ENCODE measurements at places on chromosomes 12 and 14.
A peak's percentile ranks its signal among the peaks of the same experiment; 100 is the strongest.

DNA sequence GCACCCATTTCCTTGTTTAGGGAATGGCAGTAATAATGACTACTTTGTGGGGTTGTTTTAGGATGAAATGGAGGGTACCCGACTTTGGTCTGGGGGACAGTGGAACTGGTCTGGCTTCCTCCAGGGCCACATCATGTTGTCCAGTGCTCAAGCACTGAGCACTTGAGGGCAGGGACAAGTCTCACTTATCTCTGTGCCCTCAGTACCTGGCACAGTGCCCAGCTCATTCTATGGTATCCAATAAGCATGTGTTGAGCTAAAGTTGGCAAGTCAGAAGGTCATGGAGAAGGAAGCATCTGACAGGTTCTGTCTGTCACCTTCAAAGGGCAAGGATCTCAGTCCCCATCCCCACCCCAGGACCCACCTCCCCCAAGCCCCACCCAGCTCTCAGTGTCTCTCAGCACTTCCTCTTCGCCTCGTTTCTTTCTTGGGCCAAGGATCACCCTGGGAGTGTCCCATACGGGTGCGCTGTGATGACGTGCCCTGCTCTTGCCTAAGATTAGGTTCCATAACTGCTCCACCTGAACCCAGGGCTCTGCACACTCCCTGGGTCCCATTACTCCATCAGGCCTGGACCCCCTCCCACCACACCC lies 24.3 kb upstream of the TMEM106C start:
- DNase-seq: no peak

DNA sequence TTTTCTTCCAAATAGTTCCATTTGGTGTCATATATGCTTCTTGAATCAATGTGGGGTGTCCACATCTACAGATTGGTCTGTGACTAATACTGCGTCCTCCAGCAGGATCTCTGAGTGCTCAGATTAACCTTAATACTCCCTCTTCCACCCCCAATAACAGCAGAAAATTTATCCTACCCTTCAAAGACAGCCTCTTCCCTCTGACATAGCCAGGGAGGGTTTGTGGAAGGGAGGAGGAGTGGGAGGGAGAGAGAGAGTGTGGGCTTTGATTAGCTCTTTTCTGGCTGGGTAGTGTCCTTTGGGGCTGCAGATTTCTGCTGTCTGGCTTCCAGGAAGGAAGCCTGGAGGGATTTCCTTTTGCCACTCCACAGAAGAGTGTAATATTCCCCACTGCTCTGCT lies 220.7 kb downstream of the TTC6 start:
- no peak for DNase-seq

- DNase-seq: peak; percentile 38
These were observed at the start of gene ZBTB42 for GRCh38 chr14:104800771-104801519. Gene ZBTB42 (plus strand): TSS chr14:104801101. CDS start chr14:104801198, 97 bp downstream.

GRCh38 chr12:749751-750270 lies 2.6 kb upstream of the WNK1 start:
- no peak for DNase-seq

DNA sequence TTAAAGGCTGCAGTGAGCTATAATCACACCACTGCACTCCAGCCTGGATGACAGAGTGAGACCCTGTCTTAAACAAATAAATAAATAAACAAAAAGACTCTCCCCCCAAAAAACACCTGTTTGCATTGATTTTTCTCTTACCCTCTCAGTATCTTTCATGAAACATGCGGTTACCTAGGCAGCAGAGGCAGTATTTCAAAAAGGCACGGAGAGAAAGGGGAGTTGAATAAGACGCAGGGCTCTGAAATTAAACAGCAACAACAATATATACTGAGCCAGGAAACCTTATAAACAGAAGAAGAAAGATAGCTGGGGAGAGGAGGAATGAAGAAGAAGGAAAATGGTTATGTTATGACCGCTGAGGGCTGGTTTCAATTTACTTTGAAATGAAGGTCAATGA lies 277.6 kb downstream of the BTG1 start:
- DNase-seq: no peak

- no peak for DNase-seq
These were observed 97.2 kb upstream of the ATXN7L3B start for GRCh38 chr12:74440469-74440868.

DNA sequence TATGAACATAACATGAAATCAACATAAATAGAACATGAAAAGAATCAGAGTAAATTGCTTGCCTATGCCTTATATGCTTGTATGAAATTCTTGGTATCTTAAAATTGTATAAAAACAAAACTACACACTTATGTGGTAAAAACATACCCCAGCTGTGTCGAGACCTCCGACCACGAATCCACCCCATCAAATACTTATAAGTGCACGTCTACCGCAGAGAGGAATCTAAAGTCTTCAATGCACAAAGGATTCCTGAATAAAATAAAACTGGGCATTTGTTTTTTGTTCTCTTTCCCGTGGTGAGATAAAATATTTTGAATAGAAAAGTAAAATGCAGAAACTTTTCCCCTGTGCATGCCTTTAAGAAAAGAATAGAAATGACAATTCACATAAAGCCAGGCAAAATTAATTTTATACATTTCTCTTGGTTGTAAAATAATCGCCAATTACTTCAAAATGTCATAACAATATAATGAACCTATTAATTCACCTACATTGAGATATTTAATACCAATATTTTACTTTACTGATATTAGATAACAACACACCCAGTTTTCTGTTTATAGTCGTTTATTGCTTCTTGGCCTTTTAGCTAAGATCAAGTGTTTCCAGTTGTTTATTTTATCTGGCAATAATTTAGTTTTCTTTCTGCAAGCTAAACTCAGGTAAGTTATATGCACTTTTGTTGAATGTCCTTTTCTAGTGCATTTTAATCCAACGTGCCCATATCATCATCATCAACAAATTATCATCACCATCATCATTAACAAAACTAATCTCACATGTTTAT lies 1.0 kb downstream of the KLRK1 start:
- DNase-seq: no peak

GRCh38 chr14:40252817-40253447 lies 820.7 kb upstream of the FBXO33 start:
- DNase-seq: no peak

DNA sequence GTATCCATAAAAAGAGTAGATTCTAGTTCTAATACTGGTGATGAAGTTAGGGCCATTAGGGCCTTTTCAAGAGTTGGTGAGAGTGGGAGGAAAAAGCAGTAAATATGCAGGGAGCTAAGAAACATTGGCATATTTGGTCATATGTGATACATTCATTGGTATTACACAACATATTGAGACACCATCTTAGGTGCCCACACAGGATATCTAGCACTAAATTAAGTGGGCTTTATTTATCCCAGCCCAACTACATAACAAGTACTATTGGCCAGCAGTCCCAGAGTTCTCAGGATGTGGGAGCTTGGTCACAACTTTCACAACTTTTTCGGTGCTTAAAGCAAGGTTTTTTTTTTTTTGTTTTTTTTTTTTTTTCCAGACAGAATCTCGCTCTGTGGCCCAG lies 2.0 kb upstream of the ING4 start:
- no peak for DNase-seq

DNA sequence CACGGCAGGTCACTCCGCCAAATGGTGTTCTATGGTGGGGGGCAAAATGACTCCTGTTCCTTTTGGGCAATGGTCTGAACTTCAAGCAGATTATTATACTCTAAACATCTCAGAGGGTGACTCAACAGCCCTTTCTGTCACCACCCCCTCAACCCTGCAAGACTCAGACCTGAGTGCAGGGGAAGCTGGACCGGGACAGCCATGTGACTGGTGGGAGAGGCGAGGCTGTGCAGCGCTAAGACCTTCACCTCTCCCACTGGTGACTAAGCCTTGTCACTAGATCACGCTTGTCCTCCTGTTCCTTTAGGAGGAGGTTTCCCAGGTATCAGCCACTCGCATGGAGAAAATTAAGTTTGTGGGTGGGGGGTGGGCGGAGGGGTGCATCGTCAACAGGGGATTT lies 67.1 kb upstream of the CCND2 start:
- no peak for DNase-seq

DNA sequence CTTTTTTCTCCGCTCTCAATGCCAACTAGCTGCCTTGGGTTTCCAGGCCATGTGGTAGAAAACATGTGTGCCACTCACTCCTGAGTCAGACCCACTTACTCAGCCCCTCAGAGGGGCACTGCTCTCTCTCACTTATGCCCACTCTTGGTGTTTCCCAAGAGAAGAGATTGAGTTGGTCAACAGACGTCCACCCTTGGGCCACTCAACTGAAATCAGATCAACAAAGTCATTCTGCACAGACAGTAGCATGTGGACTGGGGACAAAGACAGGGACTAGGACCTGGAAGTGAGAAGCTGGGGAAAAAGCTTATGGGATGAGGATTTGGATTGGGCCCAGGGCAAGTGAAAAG lies 161.2 kb downstream of the EFCAB11 start:
- no peak for DNase-seq

DNA sequence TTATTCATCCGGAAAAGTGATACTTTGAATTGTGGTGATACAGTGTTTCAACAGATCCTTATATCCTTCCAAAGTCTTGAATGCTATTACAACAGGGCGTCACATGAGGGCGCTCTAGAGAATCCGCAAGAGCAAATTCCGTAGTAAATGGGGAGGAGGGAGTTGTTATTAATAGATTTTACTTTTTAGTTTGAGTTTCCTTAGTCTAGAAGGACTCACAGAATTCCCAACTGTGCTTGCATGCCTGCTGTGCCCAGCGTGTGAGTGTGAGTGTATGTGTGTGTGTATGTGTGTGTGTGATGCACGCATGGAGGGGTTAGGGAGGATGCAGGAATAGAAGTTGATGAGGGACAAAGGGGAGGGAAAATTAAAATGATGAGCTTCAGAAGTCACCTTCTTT lies 375.3 kb downstream of the C12orf75 start:
- no peak for DNase-seq

GRCh38 chr14:22919601-22919921 lies 612 bp upstream of the RBM23 start:
- no peak for DNase-seq

GRCh38 chr14:69652942-69653684 lies 41.7 kb downstream of the SUSD6 start:
- DNase-seq: no peak

GRCh38 chr12:104290320-104290719 lies 13.2 kb upstream of the EID3 start:
- DNase-seq: no peak

GRCh38 chr14:25259470-25259869 lies 209.5 kb upstream of the STXBP6 start:
- no peak for DNase-seq

DNA sequence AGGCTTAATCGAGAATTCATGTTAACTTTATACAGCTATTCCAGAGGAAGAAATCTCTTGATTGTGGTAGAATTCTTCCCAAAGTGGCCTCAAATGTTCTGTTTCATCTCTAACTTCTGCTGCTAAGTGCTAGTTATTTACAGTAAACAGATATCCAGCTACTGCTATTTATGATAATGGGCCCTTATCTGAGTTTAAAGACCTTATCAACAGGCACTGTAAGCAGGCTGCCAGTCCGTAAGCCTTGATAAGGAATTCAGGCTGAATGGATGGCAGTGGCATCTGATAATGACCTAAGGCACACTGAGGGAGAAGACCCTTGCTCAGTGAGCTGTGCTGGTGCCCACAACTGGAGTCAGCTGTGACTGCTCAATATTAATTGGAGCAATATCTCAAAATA lies 59.0 kb downstream of the PAX9 start:
- no peak for DNase-seq

DNA sequence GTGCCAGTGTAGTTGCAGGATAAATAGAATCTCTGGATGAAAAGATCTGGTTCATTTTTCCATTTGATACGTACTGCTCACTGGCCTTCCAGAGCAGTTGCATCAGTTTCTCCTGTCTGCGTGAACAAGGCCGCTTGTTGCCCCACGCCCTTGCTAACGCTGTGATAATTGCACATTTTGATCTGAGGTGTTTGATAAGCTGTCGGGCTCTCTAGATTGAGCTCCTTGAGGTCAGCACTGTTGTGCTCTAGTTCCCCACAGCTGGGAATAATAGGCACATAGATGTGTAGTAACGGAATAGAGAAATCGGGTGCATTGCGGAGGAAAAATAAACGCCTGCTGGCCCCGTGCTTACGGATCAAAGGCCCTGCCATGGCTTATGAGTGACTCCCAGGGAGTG lies 42.8 kb upstream of the TRAF3 start:
- no peak for DNase-seq

DNA sequence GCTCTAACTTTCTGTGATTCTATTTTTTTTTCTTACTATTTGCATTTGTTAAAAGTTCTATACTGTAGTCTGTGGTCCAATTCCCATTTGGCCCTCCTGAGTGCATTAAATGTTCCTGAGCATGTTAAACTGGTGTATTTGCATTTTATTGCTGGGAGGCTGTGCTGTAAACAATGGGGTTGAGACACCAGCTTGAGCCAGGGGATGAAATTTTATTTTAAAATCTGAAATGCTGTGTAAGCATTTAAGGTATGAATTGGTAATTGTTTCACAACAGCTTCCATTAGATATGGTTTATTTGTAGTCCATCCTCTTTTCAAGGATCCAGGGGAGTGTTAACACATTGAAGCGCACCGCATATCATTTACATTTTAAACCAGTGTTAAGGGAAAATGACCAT lies 89.9 kb upstream of the RFX4 start:
- no peak for DNase-seq

DNA sequence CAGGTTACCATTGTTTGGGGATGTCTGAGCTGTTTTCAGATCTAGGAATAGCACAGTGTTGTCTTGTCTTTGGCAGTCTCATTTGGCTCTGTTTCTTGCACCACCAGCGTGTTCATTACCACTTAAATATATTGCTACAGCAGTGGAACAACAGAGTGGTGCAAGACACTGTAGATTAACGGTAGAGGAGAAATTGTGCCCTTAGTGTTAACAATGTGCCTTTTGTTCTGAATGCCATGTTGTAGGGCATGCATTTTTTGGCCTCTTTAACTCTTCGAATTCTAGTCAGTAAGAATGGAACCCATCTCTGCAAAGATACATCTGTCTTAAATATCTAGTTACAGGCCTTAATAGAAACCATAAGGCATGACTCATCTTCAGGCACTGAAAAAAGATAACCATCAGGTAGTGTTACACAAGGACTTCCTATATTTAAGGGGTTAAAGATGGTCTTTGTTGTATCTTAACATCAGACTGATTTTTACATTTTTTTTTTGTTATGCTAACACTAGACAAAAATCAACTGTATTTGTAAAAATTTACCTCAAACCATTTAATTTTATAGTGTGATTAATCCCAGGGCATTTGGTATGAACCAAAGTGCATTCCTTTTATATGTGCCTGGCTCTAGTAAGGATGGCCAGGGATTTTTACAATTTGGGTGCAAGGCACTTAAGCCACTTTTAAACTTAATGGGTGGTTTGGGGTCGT lies 12.9 kb downstream of the DYRK2 start:
- DNase-seq: no peak

GRCh38 chr14:33679461-33680225 lies 271.2 kb downstream of the EGLN3 start:
- DNase-seq: no peak

- DNase-seq: no peak
These were observed 79.4 kb downstream of the DYRK2 start for GRCh38 chr12:67727702-67728666.

DNA sequence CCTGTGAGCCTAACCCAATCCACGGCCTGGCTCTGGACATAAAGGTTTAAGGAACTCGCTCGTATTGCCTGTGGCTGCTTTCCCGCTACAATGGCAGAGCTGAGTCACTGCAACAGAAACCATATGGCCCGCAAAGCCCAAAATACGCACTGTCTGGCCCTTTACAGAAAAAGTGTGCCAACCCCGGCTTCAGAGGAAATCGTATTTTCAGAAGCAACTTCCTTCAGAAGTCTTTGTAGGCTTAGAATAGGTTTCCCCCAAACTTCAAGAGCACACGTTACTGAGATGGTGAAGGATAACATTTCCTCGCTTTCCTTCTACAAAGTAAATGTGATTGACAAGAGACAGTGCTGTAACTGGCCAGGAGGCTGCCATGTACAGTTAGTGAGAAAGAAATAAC lies 34.8 kb upstream of the TESC start:
- DNase-seq: peak; percentile 26
